CD4-positive, alpha-beta T cell treated with Interleukin-1 beta for 1 hour (primary cell): ENCODE measurements at places on chromosomes 1 and 21.

GRCh38 chr1:18881164-18881563, 21.2 kb downstream of the ALDH4A1 start:
- no peak for DNase-seq

DNA sequence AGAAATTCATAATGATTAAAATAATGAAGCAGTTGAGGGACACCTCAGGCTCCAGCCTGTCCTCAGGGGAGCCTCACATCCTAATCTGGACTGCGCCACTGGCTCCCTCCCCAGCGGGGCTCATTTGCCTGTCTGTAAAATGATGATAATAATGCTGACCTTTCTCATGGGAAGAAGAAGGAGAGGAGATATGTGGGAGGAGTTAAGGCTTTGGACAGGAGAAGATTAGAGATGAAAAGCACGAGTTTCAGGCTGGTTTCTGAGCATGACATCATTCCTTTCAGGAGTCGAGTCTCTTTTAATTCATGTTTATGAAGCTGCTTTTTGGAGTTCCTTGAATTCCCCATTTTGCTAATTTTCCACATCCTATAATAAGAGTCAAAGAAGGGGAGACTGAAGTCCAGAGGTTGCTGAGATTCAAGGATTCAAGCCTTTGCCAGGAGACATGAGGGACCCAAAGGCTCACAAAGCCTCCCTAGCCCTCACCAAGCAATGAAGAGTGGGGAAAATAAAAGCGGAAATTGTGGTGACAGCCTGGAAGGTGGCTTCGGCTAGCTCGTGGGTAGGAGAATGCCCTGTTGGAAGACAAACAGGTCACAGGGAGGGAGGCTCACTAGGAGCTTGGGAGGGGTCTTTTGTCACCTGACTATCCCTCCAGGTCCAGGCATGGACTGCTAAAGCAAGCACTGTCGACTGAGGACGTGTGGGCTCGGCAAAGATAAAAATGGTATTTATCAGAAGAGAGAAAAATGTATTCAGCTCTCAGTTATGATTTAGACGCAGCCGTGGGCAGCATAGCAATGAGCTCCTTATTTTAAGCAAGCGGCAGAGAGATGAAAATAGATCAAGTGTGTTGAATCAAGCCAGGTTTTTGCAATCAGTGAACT, 27.5 kb upstream of the STMN1 start:
- no peak for DNase-seq

DNA sequence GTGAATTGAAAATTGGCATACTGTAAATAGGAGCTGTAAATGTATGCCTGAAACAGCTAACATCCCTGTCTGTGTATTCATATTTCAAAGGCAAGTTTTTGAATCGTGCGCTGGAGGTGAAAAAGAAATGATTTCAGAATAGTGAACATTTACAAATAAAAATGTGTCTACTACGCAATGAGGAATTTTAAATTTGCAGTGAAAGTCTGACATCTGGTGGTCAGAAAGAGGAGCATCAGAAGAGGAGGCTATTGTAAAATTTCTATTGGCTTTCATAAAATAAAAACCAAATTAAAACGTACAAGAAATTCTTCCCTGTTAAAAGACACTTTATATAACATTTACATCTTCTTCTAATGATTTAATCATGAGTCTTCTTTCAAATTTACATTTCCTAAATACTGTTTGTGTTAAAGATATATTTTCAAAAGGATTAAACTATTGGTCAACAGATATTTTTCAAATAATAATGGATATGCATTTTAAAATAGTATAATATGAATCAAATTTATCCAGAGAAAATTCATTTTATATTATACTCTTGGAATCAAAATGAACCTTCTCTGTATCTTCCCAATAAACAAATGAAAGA, 113.7 kb upstream of the RRP15 start:
- DNase-seq, result no peak

DNA sequence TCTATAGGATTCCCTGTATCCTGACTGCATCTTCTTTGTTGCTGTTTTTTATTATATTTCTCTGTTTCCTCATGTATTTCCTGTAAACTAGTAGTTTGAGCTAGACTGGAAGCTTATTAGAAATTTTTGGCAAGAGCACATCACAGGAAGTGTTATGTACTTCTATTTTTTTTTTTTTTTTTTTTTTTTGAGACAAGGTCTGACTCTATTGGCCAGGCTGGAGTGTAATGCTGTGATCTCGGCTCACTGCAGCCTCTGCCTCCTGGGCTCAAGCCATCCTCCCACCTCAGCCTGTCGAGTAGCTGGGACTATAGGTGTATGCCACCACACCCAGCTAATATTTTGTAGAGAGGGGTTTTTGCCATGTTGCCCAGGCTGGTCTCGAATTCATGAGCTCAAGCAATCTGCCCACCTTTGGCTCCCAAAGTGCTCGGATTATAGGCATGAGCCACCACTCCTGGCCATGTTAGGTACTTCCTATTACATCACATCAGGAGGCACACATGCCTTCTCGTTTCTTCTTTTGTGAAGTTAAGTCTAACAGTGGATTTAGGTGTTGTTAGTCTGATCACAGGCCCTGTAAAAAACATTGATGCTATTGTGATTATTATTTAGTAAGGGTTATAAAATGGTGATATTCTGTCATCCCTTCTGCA, 12.5 kb downstream of the C1orf21 start:
- DNase-seq, result no peak

DNA sequence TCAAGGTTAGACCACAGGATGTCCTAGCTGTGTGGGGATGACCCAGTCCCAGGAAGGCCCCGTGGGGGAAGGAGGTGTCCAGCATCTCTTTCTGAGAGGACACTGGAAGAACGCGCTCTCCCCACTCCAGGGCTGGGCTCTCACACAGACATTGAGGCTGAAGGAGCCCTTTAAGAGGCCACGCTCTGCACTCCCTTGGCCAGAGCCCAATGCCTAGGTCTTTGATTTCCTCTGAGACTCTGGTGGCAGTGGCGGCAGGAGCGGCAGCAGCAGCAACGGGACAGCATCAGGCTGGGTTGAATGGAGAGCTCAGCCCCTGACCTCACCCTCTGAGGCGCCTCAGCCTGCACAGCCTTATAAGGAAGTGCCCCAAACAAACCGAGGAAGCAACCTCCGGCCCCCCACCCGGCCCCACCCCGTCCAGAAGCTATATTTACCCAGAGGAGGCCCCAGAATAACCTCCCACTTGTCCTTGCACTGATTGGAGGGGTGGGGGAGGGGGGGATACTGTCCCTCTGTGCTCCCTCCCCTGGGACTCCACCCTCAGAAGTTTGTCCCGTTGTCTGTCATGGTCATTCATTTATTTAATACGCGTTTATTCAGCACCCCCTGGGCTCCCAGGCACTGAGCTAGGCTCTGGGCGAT, 12.3 kb downstream of the NES start:
- DNase-seq, result no peak

GRCh38 chr21:40379881-40380810, 466.8 kb downstream of the DSCAM start:
- no peak for DNase-seq

GRCh38 chr1:30407865-30408580, 315.4 kb downstream of the MATN1 start:
- DNase-seq, result no peak

- no peak for DNase-seq
Observed at GRCh38 chr1:8632102-8632501, 185.3 kb downstream of the RERE start.

DNA sequence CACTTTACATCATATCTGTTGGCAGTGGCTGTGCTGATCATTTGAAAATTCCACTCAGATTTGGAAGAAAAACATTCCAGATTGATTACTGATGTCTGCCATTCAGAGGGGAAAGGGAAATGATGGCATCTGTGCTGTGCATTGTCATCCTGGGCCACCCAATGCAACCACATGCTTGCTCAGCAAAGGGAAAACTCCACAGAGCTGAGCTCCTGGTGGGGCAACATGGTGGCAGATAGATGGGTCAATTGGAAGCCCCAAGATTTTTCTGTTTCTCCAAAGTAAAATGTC, 11.8 kb downstream of the OXCT2 start:
- no peak for DNase-seq

DNA sequence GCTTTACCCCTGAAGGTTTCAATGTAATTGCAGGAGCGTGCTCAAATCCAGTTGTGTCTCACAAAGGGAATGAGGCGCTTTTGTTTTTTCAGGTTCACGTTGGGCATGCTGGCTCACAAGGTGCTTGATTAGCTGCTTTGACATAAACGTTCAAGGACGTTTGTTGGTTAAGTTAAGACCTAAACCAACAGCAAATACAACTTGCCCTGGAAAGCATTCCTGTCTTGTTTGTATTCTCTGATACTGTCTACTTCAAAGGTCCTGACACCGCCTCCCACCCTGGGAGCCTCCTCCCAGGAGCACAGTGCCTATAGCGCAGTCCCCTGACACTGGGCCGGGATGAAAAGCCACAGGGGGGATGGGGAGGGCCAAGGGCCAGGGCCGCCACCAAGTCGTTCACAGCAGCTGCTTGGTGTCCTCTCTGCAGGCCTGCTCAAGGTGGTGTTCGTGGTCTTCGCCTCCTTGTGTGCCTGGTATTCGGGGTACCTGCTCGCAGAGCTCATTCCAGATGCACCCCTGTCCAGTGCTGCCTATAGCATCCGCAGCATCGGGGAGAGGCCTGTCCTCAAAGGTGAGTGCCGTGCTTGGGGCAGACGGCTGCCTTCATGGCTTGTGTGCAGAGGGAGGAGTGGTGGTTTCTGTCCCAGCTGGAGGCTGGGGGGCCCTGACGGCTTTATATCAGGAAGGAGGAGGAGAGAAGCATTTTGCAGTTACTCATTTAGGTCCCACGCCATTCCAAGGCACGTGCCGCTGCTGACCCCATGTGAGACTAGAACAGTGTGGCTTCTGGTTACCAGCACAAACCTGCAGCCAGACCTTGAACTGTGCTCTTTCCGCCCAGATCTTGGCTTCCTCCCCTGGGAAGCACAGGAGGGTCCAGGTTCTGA, 6.1 kb downstream of the FAM3B start:
- DNase-seq, result no peak

- DNase-seq, result no peak
Observed at GRCh38 chr1:230868736-230869385, 540 bp upstream of the C1orf198 start.

DNA sequence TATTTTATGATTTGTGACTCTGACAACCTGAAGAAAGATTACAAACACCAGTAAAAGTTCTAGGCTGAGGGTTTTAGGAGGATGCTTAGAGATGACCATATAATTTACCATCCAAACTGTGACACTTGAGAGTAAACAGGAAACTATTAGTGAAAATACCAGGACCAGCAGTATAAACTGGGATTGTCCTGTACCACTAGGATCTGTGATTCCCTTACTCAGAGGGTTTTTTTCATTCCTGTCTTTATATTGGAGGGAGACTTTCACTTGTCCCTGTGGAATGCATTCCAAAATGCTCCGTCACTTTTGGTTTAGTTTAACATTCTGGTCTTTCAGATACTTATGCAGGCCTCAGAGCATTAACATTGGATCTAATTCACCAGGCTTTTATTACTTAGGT, 482.9 kb downstream of the PTBP2 start:
- no peak for DNase-seq

DNA sequence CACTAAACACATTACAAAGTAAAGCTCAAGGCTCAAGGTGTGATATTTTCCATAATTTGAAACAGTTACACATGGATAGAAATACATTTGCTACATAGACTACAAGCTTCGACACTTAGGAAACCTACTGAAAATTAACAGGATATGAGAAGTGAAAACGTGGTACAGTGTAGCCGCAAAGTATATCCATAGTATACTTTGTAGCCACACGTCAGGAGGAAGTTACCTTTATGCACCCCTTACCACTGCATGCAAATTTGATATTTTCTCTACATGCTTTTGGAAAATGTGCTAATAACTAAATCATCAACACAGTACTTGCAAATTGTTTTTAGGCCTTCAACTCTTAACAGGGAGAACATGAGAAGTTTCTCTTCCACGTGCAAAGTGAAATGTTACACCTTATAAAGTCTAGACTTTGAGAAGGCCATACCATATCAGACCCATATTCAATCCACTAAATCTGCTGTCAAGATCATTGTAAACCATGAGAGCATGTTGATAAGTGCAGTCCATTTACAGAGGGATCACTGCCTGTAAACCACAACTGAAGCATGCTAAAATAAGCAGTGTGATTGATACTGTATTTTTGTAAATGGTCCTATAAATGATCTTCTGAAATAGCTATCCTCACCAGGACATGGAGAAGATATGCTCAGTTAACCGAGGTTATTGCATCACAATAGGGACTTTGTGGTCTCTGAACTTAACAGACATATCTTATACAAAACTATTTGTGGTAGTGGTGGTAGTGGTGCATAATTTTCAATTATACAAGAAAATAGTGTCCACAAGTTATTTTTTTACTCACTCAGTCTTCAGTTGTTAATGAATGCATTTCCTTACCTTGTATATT, 64.7 kb downstream of the VAV3 start:
- DNase-seq, result no peak

DNA sequence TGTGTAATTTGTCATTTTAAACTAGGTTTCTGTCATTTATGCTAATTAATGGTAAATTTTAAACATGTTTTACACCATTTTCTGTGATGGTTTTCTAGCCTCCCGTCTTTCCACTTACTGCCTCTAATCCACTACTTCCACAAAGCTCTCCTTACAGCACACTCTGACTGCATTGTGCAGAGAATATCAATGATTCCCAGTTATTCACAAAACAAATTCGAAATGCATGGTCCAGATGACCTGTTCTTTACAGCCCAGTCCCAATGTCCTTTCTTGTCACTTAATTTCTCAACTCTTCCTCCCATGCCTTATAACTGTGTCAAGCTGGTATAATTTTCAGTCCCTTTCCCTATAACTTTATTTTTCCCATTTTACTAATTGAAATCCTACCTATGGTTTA, 770.5 kb downstream of the USP25 start:
- DNase-seq, result no peak

DNA sequence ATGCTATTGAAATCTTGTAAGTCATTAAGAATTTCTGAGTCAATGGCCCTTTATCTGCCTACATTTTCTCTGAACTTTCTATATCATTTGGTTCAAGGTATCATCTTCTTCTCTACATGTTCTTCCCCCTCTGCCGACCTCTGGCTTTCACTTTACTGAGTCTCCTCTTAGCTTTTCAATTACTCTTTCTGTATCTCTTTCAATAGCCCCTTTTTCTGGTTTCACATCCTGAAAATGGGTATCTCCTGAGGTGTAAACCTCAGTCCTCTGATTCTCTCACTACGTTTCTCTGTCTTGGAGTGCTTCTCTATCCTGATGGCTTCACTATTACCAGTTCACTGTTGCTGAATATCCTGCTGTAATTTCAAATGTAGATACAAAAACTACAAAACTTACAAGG, 98.9 kb downstream of the LYST start:
- no peak for DNase-seq

- DNase-seq, result no peak
Observed at GRCh38 chr1:16168622-16169360, 12.9 kb upstream of the EPHA2 start.

DNA sequence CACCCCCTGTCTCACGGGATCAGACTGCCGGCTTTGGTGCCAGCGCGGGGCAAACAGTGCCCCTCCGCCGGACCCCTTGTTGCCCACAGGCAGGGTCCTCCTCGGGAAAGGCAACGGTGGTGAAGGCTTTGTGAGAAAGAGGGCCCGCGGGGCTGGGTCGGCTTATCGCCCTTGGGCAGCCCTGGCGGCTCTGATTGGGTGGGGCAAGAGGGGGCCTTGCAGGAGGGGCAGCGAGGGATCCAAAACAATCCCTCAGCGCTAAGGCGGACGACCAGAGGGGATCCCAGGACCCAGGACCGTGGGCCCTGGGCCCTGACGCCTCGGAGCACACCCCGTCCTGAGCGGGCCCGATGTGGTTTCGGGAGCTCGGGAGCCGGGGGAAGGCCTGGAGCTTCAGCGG, 3.9 kb upstream of the ZNF678 start:
- no peak for DNase-seq
